ENCODE measurements at places on chromosomes 12 and 14. TPM values are rescaled to one million over a fixed set of nuclear protein-coding genes. Genes with fewer than 3 reads are reported as not detected.
A peak's percentile ranks its signal among the peaks of the same experiment; 100 is the strongest.

GRCh38 chr12:27095346-27095745 is 13.0 kb upstream of the C12orf71 start:
- H3K27me3 ChIP-seq = no peaks in the 10 kb centered on the region
- DNase-seq = no peak
- no peaks in the 10 kb centered on the region for H3K4me1 ChIP-seq
- H3K4me3 ChIP-seq = no peak overlapping the region

DNA sequence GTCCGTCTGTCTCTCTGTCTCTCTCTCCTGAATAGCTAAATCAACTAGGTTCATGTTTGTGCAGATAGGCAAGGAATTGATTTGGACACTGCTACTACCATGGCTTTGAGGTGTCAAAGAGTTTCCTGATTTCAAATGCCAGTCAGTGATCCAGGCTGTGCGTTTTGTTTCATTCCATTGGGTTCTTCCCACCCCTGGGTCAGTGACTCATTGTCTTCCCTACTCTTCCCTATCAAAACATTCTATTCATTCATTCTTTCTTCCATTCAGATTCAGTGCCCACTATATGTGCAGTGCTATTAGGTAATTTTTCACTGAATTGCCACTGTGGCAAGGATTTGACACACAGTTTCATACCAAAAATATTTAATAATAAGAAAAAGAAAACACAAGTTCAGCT is 50.4 kb downstream of the RPH3A start:
- no peaks in the 10 kb centered on the region for H3K4me1 ChIP-seq
- H3K27me3 ChIP-seq = peaks cover 18% of the 10 kb centered on the region
- DNase-seq = no peak
- H3K27ac ChIP-seq = no peak overlapping the region
- H3K36me3 ChIP-seq = no peaks in the 10 kb centered on the region
- H3K4me3 ChIP-seq = no peak overlapping the region

GRCh38 chr12:4164188-4164558 is 109.4 kb upstream of the CCND2 start:
- peaks cover 17% of the 10 kb centered on the region for H3K4me1 ChIP-seq
- H3K36me3 ChIP-seq = no peaks in the 10 kb centered on the region
- H3K27me3 ChIP-seq = no peaks in the 10 kb centered on the region
- peak overlapping the region; percentile 93 for H3K27ac ChIP-seq
- peak overlapping the region; percentile 95 for H3K4me3 ChIP-seq
- no peak for DNase-seq

GRCh38 chr12:116590561-116590960 is 31.4 kb downstream of the MAP1LC3B2 start:
- no peaks in the 10 kb centered on the region for H3K36me3 ChIP-seq
- no peaks in the 10 kb centered on the region for H3K27me3 ChIP-seq
- no peak overlapping the region for H3K4me3 ChIP-seq
- no peak for DNase-seq

DNA sequence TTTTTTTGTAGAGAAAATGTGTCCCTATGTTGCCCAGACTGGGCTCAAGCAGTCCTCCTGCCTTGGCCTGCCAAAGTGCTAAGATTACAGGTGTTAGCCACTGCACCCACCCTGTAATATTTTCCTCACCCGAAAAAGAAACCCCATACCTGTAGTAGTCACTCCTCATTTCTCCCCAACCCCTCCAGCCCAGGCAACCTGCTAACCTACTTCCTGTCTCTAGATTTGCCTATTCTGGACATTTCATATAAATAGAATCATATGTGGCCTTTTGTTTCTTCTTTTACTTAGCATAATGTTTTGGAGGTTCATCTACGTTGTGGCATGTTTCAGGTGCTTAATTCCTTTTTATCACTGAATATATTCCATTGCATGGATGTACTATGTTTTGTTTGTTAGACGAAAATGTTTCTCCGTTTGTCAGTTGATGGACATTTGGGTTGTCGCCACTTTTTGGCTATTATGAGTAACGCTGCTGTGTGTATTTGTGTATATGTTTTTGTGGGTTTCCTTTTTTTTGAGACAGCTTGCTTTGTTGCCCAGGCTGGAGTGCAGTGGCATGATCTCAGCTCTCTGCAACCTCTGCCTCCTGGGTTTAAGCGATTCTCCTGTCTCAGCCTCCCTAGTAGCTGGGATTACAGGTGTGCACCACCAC is 6.2 kb downstream of the ANKRD13A start:
- H3K27ac ChIP-seq = peak overlapping the region; percentile 71
- H3K36me3 ChIP-seq = peaks cover 11% of the 10 kb centered on the region

Gene TIGAR
- polyA plus RNA-seq = 2.1 TPM
